Stimulated activated CD8-positive, alpha-beta memory T cell treated with anti-CD3 and anti-CD28 coated beads, Interleukin-2, amount 100 ng/mL, for 48 hours (primary cell): ENCODE measurements at places on chromosomes 4 and X.

DNA sequence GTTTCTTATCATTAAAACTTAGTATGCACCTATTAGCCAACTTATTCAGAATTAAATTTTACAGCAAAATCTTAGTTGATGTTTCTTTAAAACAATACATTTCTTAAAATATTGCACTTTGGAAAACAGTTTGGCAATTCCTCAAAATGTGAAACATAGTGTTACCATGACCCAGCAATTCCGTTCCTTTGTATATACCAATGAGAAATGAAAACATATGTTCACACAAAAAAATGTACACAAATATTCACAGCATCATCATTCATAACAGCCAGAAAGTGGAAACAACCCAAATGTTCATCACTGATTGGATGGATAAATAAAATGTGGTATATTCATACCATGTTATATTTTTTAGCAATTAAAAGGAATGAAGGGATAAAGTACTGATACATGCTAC, 50.2 kb downstream of the WDR44 start:
- DNase-seq: no peak

DNA sequence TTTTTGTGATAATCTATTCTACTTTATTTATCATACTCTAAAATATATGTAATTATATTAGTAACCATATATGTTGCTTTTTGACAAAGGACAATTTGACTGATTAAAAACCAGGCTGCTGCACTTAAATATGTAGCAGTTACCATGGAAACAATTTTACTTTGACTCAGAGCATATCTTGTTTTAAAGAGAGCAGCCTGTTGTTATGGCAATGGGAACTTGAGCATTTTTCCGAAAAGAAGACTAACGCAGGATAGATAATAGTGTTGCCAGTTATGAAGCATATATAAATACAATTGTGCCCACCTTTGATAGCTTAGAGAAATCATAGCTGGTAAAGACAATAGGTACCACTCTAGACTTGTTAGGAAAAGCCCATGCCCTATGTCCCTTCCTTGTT, 283.0 kb downstream of the GASK1B start:
- no peak for DNase-seq

DNA sequence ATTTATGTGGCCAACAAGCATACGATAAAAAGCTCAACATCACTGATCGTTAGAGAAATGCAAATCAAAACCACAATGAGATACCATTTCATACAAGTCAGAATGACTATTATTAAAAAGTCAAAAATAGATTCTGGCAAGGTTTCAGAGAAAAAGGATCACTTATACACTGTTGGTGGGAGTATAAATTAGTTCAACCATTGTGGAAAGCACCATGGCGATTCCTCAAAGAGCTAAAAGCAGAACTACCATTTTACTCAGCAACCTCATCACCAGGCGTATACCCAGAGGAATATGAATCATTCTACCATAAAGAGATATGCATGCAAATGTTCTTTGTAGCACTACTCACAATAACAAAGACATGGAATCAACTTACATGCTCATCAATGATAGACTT, 478.7 kb upstream of the GALNTL6 start:
- no peak for DNase-seq

DNA sequence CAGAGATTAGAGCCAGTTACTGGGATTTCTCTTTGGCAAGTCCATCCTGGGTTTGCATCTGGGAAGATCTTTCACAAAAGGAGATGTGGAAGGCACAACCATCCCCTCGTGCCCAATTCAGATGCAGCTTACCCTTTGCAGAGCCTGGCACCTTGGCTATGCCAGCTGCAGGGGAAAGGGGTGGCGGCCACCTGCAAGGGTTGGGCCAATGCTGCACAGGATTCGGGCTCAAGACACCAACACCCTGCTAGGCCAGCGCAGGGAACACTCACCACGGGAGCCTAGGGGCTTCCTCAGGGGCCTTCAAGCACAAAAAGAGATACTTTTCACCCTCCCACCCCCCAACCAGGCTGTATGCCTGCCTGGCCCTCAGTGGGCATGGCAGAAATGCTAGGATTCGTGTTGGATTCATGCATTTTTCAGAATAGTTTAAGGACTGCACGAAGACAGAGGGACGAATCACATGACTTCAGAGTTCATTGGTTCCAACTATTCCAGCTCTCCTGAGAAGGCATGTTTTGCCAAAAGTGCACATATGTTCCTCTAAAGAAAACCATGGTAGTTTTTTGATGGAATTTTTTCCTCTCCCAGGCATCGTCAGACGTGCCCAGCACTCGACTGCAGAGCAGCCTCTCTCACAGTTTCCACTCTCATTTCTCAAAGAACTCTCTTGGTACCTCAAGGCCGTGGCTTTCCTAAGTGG, 94.4 kb downstream of the PHKA2 start:
- DNase-seq: no peak

- DNase-seq: no peak
Measured at GRCh38 chr4:83516042-83516772, 19.7 kb upstream of the GPAT3 start.
